ENCODE measurements at places on chromosomes 2 and 18. TPM values are rescaled to one million over a fixed set of nuclear protein-coding genes. Genes with fewer than 3 reads are reported as not detected.

The LAMA3 gene
- 2.2 TPM for polyA plus RNA-seq

The DSG1 gene
- polyA plus RNA-seq = not detected

The ESPNL gene
- polyA plus RNA-seq = 0.14 TPM

The PARD6G gene
- polyA plus RNA-seq = 8.8 TPM

The CD8B gene
- polyA plus RNA-seq = not detected
